Pons (tissue), 1 donor: ENCODE measurements at places on chromosomes 5 and 9.

GRCh38 chr5:6107675-6108539, 270.4 kb downstream of the MED10 start:
- DNase-seq, result no peak

DNA sequence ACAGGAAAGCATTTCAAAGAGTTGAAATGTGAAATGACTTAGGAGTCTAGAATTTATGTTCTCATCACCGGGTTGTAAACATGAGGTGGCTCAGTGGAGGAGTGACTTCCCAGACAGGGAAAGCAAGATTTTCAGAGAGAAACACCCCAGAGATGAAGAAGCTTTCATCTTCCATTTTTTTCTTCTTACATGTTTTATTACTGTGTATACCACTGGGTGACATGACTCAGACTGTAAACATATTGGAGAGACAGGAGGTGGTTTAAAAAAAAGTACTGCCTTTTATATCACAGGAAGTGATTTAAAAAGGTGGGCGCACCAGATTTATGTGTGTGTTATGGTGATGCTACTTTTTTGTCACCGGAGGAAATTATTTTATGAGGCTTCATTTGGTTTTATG, 209.1 kb upstream of the TUT7 start:
- DNase-seq, result no peak

DNA sequence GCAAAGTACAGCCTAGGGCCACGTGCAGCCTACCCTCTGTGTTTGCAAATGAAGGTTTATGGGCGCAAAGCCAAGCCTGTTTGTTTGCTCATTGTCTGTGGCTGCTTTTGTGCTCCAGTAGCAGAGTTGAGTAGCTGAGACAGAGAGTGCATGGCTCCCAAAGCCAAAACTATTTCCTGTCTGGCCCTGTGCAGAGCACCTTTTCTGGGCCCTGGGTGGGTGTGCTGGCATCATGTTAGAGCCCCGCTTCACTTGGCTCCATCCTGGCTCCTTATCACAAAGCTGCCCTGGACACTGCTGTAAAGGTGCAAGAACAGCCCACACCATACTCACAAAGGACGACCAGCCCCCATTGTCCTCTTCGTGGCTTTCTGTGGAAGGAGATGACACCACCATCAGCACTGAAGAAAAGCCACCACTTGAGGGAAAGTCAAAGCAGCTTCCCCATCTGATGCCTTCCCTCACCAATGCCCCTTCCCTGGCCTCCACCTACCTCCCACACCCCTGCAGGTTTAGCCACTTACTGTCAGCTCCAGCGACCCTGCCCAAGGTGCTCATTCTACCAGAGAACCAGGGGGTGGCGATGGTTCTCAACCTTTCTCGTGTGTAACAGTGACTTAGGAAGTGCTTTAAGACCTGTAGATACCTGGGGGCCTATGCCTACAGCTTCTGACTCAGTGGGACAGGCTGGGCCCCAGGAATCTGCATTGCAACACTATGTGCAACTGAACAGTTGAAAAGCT, 23.4 kb downstream of the LCP2 start:
- peak; percentile 62 for DNase-seq

- DNase-seq, result no peak
Measured at GRCh38 chr9:105150991-105151685, 93.3 kb upstream of the SLC44A1 start.

- DNase-seq, result no peak
Measured at GRCh38 chr5:91072881-91073280, 310.2 kb downstream of the ARRDC3 start.

DNA sequence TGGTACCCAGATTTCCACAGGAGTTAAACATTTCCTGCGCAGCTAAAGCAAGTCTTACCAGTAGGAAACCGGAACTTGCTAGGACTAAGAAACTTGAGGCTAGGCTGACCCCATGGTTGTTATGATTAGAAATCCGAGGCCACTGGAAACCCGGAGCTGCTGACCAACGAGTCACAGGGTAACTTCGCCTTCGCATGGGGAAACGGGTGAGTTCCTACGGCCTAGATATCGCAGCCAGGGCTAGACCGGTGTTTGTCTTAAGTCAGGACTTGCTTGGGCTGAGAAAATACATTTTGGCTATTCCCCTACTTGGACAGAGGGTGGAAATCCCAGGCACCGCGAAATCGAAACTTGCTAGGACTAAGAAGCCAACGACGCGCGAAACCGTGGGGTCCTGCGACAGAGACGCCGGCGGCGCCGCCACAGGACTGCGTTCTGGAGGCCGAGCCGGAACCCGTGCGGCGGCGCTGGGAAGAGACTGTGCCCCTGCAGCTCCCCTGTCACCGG, 1.6 kb upstream of the ANXA2R start:
- DNase-seq, result peak; percentile 80

GRCh38 chr9:121556580-121556979, 56.9 kb upstream of the GGTA1 start:
- no peak for DNase-seq
